Stimulated activated CD4-positive, alpha-beta T cell treated with anti-CD3 and anti-CD28 coated beads, Interleukin-1b, Interleukin-23, amount 100 ng/mL, for 48 hours (primary cell): ENCODE measurements at places on chromosomes 5 and 9.

DNA sequence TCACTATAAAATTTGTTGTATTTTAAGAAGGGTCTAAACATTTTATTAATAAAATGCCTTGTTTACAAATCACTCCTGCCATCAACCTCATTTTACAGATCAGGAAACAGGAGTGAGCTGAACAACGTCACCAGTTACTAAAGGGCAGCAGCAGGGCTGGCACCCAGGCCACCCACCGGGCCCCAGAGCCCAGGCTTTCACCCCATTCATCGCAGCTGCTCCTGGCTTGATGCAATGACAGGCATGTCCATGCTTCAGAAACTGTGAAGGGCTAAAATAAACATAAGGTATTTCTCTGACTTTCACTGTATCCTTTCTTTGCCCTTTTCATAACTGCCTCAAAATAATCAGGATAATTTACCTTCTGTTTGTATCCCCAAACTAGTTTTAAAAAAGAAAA lies 18.1 kb downstream of the MED27 start:
- DNase-seq, result no peak

DNA sequence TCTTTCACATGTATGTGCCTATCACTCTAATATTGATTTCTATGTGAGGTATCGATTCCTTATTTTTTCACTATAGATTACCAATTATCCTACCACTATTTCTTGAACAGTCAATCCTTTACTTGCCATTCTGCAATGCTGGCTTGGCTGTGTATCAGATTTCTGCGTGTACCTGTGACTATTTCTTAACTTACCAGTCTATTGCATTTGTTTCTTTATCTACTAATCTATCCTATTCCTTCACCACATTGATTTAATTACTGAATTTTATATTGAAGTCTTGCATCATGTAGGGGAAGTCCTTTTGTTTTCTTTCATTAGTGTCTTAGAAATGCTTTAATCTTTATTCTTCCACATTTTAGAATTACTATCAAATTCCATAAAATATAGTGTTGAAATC lies 684.8 kb downstream of the LRRC70 start:
- no peak for DNase-seq

GRCh38 chr9:32877639-32878217 lies 94.4 kb downstream of the TMEM215 start:
- no peak for DNase-seq

- no peak for DNase-seq
Measured at GRCh38 chr9:80538976-80539375, 967.2 kb downstream of the TLE4 start.

DNA sequence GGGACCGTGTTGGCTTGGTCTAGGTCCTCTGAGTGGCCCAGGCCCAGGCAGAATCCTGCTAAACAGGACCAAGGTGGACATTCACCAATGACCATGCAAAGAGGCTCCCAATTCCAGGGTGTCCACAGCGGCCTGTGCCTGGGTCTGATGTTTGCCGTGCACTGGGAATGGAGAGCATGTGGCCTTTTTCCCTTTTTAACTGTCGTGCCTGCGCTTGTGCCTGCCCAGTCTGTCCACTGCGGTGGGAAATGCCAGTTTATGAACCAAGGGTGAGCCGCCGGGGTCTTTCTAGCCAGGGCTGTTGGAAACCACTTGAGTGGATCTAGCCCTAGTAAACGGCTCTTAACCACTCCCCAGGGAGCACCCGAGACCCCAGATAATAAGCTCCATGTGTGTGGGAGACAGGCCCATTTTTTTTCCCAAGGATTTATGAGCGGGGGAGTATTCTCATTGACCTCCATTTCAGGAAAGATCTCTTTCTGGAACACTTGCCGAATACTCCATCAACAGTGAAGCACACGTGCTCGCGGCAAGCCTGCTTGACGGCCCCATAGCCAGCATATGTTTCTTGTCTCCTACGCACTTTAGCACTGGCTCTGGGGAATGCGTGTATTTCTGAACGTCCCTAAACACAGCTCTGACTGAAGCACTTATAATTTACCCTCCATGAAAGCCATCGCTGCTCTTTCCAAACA lies 93.2 kb upstream of the PHYKPL start:
- DNase-seq, result no peak

DNA sequence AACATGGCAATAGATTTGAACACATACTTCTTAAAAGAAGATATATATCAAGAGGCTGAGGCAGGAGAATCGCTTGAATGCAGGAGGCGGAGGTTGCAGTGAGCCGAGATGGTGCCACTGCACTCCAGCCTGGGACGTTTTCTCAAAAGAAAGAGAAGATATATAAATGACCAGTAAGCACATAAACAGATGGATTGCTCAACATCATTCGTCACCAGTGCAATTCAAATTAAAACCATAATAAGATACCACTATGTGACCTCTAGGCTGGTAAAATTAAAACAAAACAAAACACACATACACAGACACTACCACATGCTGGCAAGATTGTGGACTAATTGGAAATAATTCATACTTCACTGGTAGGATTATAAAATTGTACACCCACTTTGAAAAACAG lies 5.3 kb upstream of the TXN start:
- DNase-seq, result no peak

DNA sequence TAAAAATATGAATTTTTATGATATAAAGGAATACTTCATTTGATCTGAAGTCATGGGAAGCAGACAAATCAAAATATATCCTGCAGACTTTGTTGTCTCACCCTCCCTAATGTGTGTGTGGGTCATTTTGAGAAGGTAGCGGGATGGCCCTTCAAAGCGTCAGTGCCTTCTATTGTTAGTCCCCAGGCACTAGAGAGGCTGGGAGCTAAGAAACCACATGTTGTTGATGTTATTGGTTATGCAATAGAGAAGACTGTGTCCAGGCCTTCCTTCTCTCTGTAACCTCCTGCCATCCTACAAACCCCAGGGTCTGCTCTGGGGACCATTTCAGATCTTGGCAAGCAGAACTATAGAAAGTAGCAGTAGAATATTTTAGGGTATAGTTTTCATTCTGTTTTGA lies 94.7 kb downstream of the NLN start:
- DNase-seq, result no peak

GRCh38 chr5:56429110-56429561 lies 196.0 kb upstream of the ANKRD55 start:
- DNase-seq, result no peak
